ENCODE measurements at places on chromosomes 3 and 15. TPM values are rescaled to one million over a fixed set of nuclear protein-coding genes. Genes with fewer than 3 reads are reported as not detected.

The SFMBT1 gene
- total RNA-seq: 2.8 TPM

The CSPG5 gene
- total RNA-seq: 0.45 TPM

The TMCO5A gene
- total RNA-seq: not detected

The GABRR3 gene
- not detected for total RNA-seq

The ATP13A5 gene
- total RNA-seq: not detected

The GP9 gene
- total RNA-seq: not detected

The PLA2G4D gene
- not detected for total RNA-seq

The ECE2 gene
- total RNA-seq: not detected

The EFCAB12 gene
- not detected for total RNA-seq

The MUC4 gene
- total RNA-seq: under 0.01 TPM

The SLC28A2 gene
- total RNA-seq: not detected

The GOLGA8J gene
- total RNA-seq: not detected

The TJP1 gene
- 85.1 TPM for total RNA-seq

The XXYLT1 gene
- total RNA-seq: 35.3 TPM

The USP19 gene
- 34.4 TPM for total RNA-seq

The MEGF11 gene
- total RNA-seq: not detected

The GRAMD1C gene
- 22.1 TPM for total RNA-seq

The GOLGA6B gene
- total RNA-seq: not detected

The PPIP5K1 gene
- total RNA-seq: 18.4 TPM

The CDCP1 gene
- 5.1 TPM for total RNA-seq

The CTXN2 gene
- total RNA-seq: under 0.01 TPM

The LXN gene
- 76.1 TPM for total RNA-seq

The ACSBG1 gene
- not detected for total RNA-seq

Measured in endothelial cell of coronary artery (primary cell).